ENCODE measurements at places on chromosomes 7 and 10. TPM values are rescaled to one million over a fixed set of nuclear protein-coding genes. Genes with fewer than 3 reads are reported as not detected.

Gene PHYHIPL
- 18.9 TPM for total RNA-seq

Gene ETV1
- total RNA-seq, result 34.4 TPM

Gene FAM237B
- total RNA-seq, result not detected

Gene ZNF25
- 50.2 TPM for total RNA-seq

Gene IKZF1
- total RNA-seq, result 3.0 TPM

Gene SUGCT
- total RNA-seq, result 0.98 TPM

Gene LRRC27
- 13.5 TPM for total RNA-seq

Gene DBF4
- 16.2 TPM for total RNA-seq

Gene NPC1L1
- not detected for total RNA-seq

Gene SSC4D
- 1.2 TPM for total RNA-seq

Gene IDI2
- not detected for total RNA-seq

Gene PLXNA4
- 89.2 TPM for total RNA-seq

Gene MARVELD1
- 3.0 TPM for total RNA-seq

Gene VAX1
- total RNA-seq, result 1.7 TPM

Gene ASAH2
- total RNA-seq, result 2.2 TPM

Gene JAKMIP3
- total RNA-seq, result 4.7 TPM

Gene SKIDA1
- total RNA-seq, result 6.9 TPM

Gene ADRB1
- total RNA-seq, result 2.0 TPM

Gene PTPRZ1
- total RNA-seq, result 359 TPM

Gene KNDC1
- 9.8 TPM for total RNA-seq

Gene ADRA2A
- 24.6 TPM for total RNA-seq

Gene UROS
- total RNA-seq, result 36.9 TPM

Gene RARRES2
- 12.0 TPM for total RNA-seq

Gene ANXA8
- not detected for total RNA-seq

Gene PNLIPRP1
- not detected for total RNA-seq

Gene CAMK1D
- total RNA-seq, result 29.7 TPM

Gene TECTB
- total RNA-seq, result not detected

Gene SYT15B
- under 0.01 TPM for total RNA-seq

Gene GCK
- 3.9 TPM for total RNA-seq

Gene C10orf105
- 0.25 TPM for total RNA-seq

Gene ZNF425
- total RNA-seq, result 4.4 TPM

Gene LRRN3
- total RNA-seq, result 87.5 TPM

Gene ZNF503
- 0.98 TPM for total RNA-seq

Gene BUD23
- 20.9 TPM for total RNA-seq

Gene POLR3A
- 39.6 TPM for total RNA-seq

Gene TEX47
- not detected for total RNA-seq

Gene SH2D4B
- 1.2 TPM for total RNA-seq

Gene AKR1E2
- total RNA-seq, result 25.6 TPM

Gene SLK
- total RNA-seq, result 50.6 TPM

Gene ABCA13
- total RNA-seq, result 0.25 TPM

Gene FGFR2
- total RNA-seq, result 46.7 TPM
